ENCODE measurements at places on chromosomes 11 and 22. TPM values are rescaled to one million over a fixed set of nuclear protein-coding genes. Genes with fewer than 3 reads are reported as not detected.

SAA4 gene
- total RNA-seq: not detected

NLRP10 gene
- not detected for total RNA-seq

FOLH1 gene
- total RNA-seq: not detected

MAPK12 gene
- total RNA-seq: 20.1 TPM

YPEL1 gene
- total RNA-seq: 1.3 TPM

DEUP1 gene
- total RNA-seq: not detected

OR52N4 gene
- 0.38 TPM for total RNA-seq

PNPLA3 gene
- total RNA-seq: 1.0 TPM

- peak; percentile 61 for DNase-seq
Observed at GRCh38 chr11:44427432-44427831, 117.5 kb upstream of the ALX4 start.

DNA sequence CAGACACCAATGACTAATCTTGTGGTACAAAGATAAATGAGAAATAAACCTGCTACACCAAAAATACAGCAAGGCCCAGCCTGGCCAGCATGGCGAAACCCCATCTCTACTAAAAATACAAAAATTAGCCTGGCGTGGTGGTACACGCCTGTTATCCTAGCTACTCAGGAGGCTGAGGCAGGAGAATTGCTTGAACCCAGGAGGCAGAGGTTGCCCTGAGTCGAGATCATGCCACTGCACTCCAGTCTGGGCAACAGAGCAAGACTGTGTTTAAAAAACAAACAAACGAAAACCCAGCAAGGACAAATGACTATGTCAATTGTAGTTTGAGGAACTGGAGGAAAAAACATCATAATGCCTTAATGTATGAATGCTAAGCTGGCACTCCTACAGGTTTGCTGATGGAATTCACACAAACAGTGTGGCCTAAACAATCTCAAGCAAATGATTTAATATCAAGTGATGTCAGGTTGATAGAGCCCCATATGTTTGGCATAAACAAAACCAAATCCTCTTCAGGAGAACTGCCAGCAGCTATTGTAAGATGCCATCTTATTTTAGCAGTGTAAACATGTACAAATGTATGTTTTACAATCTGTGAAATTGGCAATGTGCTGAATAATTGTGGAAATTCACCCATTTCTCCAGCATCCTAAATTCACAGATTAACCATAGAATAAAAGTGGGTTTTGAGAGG, 20.0 kb downstream of the MMP7 start:
- DNase-seq: no peak

- no peak for DNase-seq
Observed at GRCh38 chr22:29617922-29618629, 14.6 kb downstream of the NF2 start.

DNA sequence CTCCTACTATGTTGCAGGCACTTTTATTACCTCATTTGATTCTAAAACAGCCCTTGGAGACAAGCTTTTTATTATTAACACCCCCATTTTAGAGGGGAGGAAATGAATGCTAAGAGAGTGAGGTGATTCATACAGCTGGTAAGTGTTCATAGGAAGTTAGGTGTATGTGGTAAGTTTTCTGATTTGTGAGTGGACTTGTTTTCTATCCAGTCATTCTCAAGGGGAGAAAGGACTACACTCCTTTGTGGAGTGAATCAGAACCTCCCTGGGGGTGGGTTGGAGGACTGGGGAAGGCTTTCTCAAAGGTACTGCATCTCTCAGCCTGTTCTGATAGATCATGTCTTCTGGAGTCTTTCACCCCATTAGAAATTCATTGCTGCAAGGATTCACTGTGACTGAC, 23.5 kb downstream of the PKNOX2 start:
- no peak for DNase-seq

- no peak for DNase-seq
Observed at GRCh38 chr22:47919893-47920292, 1157.4 kb downstream of the TBC1D22A start.

GRCh38 chr11:62961017-62961570, 23.7 kb downstream of the SLC22A6 start:
- DNase-seq: no peak

GRCh38 chr22:42490243-42490832, 29.3 kb downstream of the RRP7A start:
- DNase-seq: no peak

- DNase-seq: no peak
Observed at GRCh38 chr22:44970291-44970690, 39.5 kb downstream of the PHF21B start.

DNA sequence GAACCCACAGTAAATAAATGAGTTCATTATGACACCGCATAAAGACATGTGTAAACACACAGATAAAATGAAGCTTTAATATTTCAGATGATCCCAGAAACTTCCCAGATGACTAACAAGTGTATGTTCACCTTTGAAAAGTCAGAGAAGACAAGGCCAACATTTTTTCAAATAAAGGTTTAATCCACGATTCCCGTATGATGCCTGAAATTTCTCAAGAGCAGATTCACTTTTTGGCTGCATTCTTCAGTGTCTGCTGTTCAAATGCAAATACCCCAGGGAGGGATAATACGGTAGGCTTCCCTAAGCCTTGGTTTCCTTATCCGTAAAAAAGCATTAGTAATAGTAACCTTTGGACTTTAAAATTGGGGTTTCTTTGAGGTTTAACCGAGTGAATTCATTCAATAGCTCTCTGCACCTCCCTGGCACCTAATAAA, 62.5 kb downstream of the SYTL2 start:
- DNase-seq: no peak

DNA sequence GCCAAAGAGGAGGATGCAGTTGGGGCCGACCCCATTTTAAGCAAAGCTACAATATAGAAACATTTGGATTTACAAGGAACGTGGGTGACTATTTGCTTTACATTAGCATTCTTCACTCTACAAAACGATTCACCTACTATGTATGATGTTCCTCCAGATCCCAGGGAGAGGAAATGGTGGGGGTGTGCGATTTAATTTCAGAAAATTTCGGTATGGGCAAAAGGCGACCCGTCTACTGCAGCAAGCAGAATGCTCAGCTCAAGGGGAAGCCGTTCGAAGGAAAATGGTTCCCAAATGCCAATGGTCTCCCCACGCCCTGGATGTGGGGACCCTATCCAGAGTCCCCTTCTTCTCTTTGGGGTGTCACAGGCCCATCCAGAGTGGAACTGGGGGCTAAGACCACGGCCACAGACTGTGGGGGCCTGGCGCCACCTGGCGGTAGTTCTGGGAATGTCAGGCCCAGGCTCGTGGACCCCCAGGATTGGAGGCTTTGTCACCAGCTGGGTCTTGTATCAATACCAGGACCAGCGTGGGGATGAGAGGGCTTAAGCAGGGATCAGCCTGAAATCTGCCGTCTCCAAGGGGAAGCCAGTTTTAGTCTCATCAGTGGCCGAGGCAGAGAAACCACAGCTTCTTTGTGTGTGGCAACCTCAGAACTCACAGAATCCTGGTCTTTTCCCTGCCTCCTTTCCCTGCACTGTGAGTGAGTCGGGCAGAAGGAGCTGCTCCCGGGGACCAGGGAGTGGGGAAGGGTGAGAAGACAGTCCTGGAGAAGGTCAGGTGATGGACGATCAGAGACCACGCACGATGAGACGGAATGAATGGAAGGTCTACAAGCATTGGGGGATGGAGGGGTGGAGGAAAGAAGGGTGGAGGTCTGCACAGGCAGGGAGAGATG, 8.4 kb downstream of the LRRC10B start:
- peak; percentile 88 for DNase-seq

- peak; percentile 85 for DNase-seq
Observed at GRCh38 chr11:45079943-45080719, 66.3 kb upstream of the PRDM11 start.

GRCh38 chr11:34358258-34358727, 483 bp upstream of the ABTB2 start:
- no peak for DNase-seq

Measured in activated CD4-positive, alpha-beta T cell treated with anti-CD3 and anti-CD28 coated beads, Interleukin-2, amount 10 ng/mL, durations not matched to agents 24 days and 14 days (primary cell).